ENCODE measurements at places on chromosomes 1 and 21.

DNA sequence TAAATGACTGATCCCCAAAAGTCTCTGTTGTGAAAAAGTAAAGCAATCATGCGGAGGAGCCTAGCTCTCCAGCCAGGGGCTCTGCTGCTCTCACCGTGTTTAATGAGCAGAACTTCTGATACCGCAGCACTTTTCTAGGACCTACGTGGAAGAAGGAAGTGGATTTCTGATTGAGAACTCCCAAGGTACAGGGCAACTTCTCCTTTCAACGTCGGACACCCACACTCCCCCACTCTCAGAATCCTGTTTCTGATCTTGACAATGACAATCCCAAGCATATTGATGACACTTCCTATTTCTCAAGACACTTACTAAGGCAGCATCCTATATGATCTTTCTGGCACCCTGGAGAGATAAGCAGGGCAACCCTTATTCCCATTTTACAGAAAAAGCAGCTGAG, 78.4 kb downstream of the PROX1 start:
- no peak for DNase-seq

- peak; percentile 34 for DNase-seq
Observed at GRCh38 chr1:18907021-18907916, 4.9 kb upstream of the ALDH4A1 start.

- DNase-seq: no peak
Observed at GRCh38 chr1:192702212-192702902, 66.4 kb downstream of the RGS13 start.

- no peak for DNase-seq
Observed at GRCh38 chr1:65277605-65278347, 31.6 kb upstream of the DNAJC6 start.

DNA sequence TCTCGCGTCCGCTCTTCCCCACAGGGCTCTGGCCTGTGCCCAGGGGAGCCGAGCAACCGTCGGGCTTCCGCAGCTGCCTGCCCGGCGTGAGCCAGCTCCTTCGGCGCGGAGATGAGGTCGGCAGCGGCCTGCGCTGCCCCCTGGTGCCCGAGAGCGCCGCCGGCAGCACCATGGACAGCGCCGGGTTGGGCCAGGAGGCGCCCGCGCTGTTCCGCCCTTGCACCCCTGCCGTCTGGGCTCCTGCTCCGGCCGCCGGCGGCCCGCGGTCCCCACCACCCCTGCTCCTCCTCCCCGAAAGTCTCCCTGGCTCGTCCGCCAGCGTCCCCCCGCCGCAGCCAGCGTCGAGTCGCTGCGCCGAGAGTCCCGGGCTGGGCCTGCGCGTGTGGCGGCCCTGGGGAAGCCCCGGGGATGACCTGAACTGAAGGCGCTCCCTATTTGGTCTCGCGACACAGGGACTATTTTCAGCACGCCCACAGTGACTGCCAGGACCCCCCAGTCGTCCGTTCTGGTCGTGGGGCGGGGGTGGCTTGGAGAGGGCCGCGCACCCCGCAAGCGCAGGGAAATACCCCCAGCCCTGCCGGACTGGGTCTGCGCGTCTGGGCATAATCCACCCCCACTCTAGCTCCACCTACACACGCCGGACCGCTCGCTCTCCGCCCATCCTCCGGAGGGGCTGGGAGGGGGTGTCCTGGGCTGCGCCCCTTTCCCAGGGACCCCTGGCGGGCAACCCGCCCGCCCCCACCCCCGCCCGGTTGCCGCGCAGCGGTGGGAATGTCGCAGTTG, 1.3 kb downstream of the HES3 start:
- DNase-seq: peak; percentile 67

- DNase-seq: no peak
Observed at GRCh38 chr1:218312509-218312908, 27.4 kb downstream of the RRP15 start.

GRCh38 chr21:31201548-31201947, 142.5 kb downstream of the TIAM1 start:
- DNase-seq: no peak

DNA sequence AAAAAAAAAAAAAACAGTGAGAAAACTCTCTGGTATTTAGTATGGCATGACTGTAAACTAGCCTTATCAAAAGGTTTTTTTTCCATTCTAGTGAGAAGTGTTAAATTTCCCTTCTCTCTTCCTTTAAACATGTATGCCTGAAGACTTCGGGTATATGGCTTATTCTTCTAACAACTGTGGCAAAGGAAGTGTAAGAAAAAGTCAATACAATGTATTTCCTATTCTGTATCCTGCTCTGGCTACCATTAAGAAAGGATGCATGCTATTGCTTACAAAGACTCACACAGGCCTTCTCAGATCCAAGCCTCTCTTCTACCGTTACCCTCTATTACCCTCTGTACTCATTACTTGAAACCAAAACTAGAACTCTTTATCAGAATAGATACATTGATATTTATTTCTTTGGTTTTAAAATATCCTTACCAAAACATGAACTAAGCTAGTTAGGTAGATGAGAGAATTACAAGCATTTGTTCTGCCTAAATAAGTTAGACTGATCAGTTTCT, 8.4 kb downstream of the CEPT1 start:
- no peak for DNase-seq

DNA sequence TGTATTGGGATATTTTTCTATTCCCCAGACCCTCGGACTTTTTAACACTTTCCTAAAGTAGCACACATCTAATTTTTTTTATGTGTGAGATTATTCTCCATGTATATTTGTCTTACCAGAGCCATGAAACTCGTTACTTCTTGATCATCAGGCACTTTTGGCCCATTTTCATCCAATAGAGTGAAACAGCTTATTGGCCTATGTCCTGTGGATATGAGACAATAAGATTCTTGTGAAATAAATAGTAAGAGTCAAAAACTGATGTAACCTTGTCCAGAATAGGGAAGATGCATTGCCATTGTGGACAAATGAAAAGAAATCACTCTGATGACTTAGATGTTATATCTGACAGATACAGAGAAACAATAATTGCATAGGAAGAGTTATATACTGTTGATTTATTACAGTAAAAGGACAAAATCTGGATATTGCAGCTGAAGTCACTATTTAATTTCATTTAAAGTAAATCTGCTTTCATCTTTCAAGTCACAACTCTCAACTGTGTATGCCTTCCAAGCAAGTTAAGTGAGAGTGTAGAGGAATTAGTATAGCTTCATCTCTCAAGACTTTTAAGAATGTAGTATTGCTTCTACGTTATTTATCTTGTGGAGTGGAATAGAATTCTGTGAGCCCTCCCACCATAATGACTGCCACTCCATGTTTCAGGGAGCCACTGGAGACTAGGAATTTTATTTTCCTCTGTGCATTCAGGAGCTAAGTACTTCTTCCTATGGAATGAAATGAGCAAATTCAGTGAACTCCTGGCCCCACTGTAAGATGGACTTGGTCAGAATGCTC, 86.9 kb downstream of the ADAMTS1 start:
- DNase-seq: no peak

Measured in activated effector memory CD4-positive, alpha-beta T cell treated with Interleukin-2 at 50 U/mL for 16 hours (primary cell).